ENCODE measurements at places on chromosomes 4 and X.
A peak's percentile ranks its signal among the peaks of the same experiment; 100 is the strongest.

DNA sequence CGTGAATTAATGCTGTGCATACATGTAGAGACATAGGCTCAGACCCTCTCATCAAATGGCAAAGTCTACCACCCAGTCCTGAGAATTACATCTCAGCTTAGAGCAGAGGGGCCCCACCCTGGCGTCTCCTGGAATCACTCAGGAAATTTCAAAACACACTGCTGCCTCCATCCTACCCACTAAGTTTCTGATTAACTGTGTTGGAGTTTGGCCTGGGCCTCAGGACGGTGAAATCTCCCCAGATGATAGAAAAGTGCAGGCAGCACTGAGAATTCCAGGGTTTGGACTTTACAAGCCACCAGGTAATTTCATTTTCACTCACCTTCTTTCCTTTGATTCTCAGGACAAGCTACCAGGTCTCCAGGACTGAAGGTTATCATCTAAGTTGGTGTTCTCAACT lies 3.3 kb upstream of the FAM9C start:
- DNase-seq = no peak

DNA sequence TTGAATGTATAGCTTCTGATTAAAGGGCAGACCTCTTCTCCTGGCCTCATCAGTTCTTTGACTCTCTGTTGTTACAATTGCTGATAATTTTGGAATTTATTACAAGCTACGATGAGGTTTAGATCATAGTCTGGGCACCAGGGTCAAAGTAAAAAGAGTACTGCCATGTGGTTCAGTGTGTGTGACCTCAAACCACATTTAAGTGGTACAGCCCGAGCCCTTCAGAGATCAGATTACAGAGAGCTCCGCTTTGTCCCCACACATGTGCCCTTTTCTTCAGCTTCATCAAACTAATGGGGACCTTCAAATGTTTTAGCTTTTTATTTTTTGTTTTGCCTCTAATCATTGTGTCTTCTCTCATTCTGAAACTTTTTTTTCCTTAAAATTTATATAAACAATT lies 37.1 kb downstream of the SPANXN2 start:
- DNase-seq = no peak

DNA sequence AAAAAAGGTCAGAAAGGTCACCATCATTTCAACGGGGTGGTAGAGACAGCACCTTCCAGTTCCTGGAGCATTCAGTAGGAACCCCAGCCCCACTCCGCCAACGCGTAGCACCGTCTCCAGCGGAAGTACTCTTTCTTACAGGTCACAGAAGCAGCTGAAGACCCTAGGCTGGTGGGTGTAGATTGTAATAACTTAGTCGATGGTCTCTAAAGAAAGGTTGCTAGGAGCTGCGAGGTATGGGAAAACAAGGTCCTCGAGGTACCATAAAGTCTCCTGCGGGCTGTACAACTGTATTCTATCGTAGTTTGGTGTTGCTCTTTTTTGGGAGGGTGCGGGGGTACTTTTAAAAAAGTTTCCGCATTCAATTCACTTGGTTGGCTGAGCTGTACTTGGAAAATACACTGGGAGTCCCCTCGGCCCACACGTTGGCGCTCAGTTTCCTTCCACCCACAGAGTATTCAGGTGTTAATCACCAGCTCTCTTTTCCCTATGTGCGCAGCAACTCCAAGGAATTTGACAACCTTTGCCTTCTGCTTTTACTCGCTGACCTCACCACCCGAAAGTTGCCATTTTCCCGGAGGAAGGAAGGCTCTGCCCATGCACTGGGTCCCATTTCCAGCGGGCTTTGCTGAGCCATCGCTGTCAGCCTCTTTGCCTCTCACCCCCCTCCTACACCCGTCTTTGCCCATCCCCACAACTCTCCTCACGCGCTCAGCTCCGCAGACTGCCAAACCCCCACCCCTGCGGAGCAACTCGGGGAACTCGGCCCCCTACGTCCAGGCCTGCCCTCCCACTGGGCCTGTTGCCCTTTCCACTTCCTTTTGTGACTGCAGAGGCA lies 4.8 kb upstream of the SOX3 start:
- DNase-seq = no peak

GRCh38 chrX:135544338-135544948 lies 24.0 kb downstream of the INTS6L start:
- DNase-seq = no peak

GRCh38 chrX:19595043-19595677 lies 79.9 kb upstream of the MAP3K15 start:
- no peak for DNase-seq

DNA sequence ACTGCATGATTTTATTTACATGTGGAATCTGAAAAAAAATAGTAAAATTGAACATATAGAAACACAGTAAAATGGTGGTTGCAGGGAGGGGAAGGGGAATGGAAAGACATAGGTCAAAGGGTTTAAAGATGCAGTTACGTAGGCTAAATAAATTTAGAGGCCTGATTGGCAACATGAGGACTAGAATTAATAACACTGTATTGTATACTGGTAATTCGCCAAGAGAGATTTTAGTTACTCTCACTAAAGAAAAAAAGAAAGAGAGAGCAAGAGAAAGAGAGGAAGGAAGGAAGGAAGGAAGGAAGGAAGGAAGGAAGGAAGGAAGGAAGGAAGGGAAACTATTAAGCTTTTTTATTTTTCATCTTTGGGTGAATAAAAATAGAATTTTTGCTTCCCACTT lies 488.1 kb downstream of the PCDH10 start:
- no peak for DNase-seq

DNA sequence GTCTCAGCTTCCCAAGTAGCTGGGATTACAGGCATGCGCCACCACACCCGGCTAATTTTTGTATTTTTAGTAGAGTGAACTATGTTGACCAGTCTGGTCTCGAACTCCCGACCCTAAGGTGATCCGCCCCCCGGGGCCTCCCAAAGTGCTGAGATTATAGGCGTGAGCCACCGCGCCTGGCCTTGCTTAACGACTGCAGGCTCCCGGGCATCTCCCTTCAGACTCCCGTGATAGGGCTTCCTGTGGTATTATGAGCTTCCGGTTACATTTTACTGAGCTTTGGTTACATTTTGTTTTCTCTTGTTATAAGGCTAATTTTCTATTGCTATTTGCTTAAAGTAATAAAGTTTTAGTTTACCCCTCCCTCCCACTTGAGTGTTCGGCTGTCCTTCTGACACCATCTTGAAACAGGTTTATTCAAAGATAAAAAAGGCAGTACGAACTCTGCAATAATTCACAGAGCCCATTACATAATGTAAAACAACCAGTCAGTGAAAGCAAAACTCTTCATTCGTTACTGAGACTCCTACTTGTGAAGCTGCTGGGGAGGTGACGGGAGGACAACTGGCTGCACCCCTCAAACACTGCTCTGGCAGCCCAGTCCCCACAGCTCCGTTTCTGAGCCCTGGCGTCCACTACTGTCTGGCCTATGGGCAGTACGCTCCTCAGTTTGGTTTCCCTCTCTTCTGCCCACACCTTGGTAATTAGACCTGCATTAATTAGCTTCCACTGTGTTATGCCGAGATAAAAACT lies 795.7 kb upstream of the SLIT2 start:
- peak; percentile 17 for DNase-seq

DNA sequence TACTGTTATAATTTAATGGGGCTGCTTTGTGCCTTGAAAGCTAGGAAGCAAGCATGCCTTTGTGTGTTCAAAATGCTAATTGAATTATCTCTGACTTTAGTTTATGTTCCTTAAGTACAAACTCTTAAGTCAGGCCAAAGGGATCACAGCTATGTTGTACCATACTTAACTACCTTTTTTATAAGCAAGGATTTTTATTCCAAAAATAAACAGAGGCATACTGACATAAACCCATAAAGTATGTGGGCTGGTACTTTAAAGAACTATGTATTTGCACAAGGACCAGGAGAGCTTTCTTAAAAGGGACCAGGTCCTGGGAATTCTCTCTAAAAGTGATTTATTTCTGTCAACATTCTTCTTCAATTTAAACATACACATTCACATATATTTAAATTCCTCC lies 57.8 kb upstream of the HCCS start:
- peak; percentile 40 for DNase-seq

- no peak for DNase-seq
Observed at GRCh38 chrX:9349572-9350494, 115.0 kb upstream of the TBL1X start.

- no peak for DNase-seq
Observed at GRCh38 chr4:76624931-76625715, 190.1 kb downstream of the SHROOM3 start.

DNA sequence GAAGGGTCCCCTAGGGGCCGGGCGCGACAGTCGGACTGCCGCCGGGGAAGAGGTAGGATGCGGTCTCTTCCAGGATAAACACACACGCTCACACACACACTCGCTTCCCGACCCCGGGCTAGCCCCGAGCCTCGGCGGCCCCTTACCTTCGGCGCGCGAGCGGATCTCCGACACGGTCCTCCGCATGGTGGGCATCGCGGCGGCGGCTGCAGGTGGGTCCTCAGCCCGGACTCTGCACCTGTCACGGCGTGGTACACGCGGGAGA lies 294 bp downstream of the ATP8A1 start:
- DNase-seq = no peak

- no peak for DNase-seq
Observed at GRCh38 chr4:95398217-95398616, 150.6 kb downstream of the UNC5C start.

DNA sequence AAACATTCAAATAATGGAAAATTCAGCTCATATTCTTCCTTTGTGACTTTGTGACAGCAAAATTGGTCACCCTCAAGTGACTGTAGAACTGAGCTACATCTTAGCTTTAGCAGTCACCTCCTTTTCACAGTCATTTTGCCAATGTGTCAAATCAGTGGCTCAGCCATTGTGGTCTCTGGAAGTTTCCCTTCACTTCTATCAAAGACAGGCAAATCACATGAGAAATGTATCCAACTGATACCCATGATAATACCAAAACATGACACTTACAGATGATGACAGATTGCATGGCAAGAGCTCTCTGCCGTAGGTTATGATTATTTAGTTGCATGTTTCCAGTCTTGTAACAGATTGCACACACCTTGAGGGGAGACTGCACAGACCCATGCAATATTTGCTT lies 549.8 kb upstream of the MAGEB2 start:
- no peak for DNase-seq

DNA sequence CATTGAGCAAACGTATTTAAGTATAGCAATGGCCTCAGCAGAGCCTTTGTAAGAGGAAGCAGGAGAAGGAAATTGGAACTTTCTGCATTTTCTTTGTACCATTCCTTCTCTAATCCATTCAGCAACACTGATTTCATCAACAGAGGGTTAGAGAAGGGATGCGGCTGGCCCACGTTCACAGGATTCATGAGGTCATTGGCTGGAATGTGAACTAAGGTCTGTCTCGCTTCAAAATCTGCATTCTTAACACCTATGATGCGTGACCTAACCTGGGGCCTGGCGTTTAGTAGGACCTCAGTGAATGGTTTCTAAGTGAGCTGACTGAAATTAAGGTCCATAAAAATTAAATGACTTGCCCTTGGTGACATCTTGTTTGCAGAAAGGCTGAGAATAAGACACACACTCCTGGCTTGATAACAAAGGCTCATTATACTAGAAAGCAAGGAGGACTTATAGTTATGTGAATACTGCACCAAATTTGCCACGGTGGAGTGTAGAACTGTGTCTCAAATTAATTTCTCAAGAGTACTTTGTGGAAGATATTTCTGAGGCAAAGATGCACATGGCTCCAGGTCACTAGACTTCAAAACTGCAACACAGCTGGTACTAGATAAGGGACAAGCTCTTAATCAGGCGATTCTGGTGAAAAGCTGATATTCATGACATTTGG lies 25.4 kb downstream of the FGFBP1 start:
- no peak for DNase-seq

DNA sequence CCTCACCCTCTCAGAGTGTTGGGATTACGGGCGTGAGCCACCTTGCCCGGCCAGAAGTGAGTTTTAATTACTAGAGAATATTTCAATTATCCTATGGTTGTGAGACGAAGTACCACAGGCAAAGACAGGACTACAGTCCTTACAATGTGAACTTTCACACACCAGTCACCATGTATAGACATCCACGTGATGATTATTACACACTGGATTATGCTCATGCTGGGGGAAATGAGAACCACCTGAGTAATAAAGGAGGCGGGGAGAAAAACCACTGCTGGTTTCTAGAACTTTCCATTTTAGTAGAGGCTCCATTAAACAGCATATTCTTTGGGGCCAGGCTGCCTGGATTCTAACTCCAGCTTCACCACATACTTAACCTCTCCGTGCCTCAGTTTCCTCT lies 42.5 kb upstream of the TLR2 start:
- no peak for DNase-seq

- no peak for DNase-seq
Observed at GRCh38 chr4:122364700-122365404, 14.0 kb upstream of the ADAD1 start.

DNA sequence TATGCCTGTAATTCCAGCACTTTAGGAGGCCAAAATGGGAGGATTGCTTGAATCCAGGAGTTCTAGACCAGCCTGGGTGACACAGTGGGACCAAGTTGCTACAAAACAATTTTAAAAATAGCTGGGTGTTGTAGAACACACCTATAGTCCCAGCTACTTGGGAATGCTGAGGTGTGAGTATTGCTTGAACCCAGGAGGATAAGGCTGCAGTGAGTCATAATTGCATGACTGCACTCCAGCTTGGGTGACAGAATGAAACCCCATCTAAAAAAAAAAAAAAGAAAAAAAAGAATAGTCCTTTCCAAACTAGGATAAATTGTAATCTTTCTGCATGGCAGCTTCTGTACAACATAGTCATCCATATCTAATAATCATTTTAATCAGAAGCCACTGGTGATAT lies 270.1 kb upstream of the INTU start:
- no peak for DNase-seq

GRCh38 chrX:40853004-40853815 lies 117.9 kb upstream of the MED14 start:
- no peak for DNase-seq

- DNase-seq = no peak
Observed at GRCh38 chrX:148722966-148723365, 222.5 kb downstream of the AFF2 start.

- DNase-seq = no peak
Observed at GRCh38 chr4:78237360-78237759, 180.2 kb downstream of the FRAS1 start.

- DNase-seq = peak; percentile 58
Observed at GRCh38 chr4:13654162-13654797, 26.8 kb upstream of the BOD1L1 start.

- DNase-seq = no peak
Observed at GRCh38 chr4:154184238-154184637, 307.4 kb downstream of the DCHS2 start.

Data from T47D (cell line).